Cardiac atrium fibroblast (primary cell): ENCODE measurements at places on chromosomes 4 and X. TPM values are rescaled to one million over a fixed set of nuclear protein-coding genes. Genes with fewer than 3 reads are reported as not detected.

The EXOSC9 gene
- total RNA-seq, result 27.6 and 33.5 TPM in 2 replicates

The MXRA5 gene
- 0.49 TPM in 1 of 2 replicates, not detected in the other for total RNA-seq

The DSPP gene
- total RNA-seq, result not detected in 2 replicates

The HSFX2 gene
- 0.16 TPM in 1 of 2 replicates, not detected in the other for total RNA-seq

The EFNB1 gene
- total RNA-seq, result 50.0 and 50.9 TPM in 2 replicates
